Lung (tissue), 17 donors: ENCODE measurements at places on chromosomes 4 and X.

DNA sequence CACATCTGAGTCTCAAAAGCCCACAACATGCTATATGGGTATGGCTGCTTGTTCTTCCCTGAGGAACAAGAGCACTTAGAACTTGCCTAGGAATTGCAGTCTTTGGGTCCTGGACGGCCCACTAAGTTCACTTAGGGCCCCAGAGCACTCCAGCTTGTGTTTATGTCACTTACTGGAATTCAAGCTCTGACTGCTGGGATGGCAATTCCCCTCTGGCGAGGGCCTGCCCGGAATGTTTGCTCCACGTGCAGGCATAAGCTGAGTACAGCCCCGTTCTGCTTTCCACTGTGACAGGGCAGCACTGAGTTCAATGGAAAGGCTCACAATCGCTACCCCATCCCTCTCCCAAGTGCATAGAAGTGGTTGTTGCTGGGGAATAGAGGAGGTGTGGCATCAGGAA lies 25.9 kb upstream of the RASSF6 start:
- DNase-seq = no peak

DNA sequence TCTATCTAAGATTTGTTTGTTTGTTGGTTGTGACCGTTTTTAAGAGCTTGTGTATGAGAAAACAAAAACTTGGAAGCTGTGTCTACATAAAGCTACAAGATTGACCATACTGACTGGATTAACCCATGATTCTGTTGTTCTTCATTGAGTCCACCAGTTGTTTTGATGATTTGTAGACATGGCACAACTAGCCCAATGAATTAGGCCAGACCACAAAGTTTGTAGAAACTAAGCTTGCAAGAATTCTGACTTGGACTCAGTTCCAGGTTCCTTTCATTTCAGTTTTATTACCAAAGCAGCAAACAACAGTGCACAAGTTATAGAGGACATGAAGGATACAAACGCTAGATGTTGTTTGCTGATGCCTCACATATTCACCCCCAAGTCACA lies 119.3 kb downstream of the RASGEF1B start:
- no peak for DNase-seq

DNA sequence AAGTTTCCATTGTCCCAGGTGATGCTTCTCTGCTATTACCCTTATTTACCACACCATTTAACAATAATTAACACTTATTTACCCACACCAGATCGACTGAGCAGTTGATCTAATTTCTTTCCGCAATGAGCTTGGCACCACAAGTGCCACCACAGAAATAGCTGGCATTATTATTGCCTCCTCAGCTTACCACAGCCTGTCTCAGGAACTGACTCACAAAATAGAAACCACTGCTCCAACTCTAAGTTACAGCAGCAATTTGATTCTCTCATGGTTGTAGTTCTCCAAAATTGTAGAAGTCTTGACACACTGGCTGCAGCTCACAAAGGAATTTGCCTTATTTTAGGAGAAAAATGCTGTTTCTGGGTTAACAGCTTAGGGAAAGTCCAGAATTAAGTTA lies 22.5 kb downstream of the ZNF721 start:
- no peak for DNase-seq

DNA sequence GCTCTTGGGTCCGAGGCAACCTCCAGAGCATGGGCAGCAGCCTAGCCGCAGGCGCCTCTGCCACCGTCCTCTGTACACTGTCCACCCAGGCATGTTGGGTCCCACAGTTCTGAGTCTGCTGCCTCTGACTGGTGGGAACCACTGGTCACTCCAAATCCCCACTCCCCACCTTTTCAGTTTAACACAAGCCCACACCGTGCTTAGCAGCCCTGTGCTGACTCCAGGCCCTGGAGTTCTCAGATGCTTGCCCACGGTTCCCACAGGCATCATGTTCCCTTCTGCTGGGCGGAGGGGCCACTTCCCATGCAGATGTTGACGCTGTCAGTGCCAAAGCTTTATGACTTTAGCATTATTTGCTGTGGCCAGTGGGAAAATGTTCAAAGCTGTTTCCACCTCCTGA lies 104.5 kb downstream of the SCD5 start:
- DNase-seq = no peak

GRCh38 chr4:73901031-73901430 lies 31.8 kb downstream of the CXCL1 start:
- no peak for DNase-seq

- no peak for DNase-seq
Measured at GRCh38 chrX:117120700-117121099, 657.9 kb upstream of the CT83 start.

DNA sequence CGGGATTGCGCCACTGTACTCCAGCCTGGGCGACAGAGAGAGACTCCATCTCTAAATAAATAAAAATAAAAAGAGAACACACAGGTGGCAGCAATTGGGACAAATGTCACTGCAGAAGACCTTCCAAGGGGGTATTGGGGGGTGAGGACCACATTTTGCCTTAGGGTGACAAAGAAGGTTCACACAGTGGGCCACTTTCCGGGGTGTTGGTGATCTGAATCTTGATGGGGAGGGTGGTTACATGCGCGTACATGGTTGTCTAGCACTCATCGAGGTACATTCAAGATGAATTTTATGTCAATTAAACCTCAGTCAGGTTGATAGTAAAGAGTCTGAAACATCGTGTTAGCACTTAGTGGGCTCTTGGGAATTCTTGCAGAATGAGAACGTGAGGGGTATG lies 20.5 kb upstream of the TMSB4X start:
- DNase-seq = no peak

- no peak for DNase-seq
Measured at GRCh38 chr4:96063639-96064038, 223.7 kb downstream of the PDHA2 start.

DNA sequence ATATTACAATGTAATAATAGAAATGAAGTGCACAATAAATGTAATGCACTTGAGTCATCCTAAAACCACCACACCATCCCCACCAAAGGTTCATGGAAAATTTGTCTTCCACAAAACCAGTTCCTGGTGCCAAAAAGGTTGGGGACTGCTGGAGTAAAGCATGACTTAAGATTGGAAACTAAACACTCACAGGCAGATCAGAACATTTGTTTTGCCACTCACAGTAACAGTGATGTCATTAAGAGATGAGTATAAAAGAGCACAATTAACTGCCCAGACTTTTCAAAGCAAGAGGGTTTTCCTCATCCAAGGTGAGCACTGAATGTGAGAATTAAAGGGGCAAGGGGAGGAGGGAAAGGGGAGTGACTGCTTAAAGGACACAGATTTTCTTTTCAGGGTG lies 35.6 kb downstream of the MAP7D3 start:
- no peak for DNase-seq

- no peak for DNase-seq
Measured at GRCh38 chr4:32503241-32503640, 1783.1 kb downstream of the PCDH7 start.

- DNase-seq = no peak
Measured at GRCh38 chr4:128462103-128462783, 174.6 kb upstream of the PGRMC2 start.

GRCh38 chr4:185395238-185395955 lies at the start of gene LRP2BP:
TSS of gene LRP2BP (minus strand) at chr4:185395924. CDS start at chr4:185378186, 17,738 bp downstream.
- DNase-seq = peak; percentile 96

GRCh38 chr4:159159611-159160010 lies 56.7 kb downstream of the RAPGEF2 start:
- DNase-seq = peak; percentile 27

DNA sequence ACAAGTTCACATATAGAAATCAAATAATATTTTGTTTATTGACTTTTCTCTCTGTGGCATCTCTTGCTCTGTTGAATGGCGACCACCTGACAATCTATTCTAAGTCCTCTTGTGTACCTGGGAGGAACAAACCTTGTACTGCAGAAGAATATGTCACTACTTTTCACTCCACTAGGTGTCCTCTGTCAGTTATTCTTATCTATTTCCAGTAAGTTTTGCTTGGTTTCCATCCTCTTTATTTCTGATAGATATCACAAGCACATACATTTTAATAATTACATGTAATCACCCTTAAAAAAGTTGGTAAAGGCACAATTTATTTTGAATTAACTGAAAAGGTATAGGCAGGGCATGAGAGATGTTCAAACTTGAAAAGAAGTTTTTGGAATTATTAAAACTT lies 238.4 kb downstream of the SNCA start:
- DNase-seq = peak; percentile 6

DNA sequence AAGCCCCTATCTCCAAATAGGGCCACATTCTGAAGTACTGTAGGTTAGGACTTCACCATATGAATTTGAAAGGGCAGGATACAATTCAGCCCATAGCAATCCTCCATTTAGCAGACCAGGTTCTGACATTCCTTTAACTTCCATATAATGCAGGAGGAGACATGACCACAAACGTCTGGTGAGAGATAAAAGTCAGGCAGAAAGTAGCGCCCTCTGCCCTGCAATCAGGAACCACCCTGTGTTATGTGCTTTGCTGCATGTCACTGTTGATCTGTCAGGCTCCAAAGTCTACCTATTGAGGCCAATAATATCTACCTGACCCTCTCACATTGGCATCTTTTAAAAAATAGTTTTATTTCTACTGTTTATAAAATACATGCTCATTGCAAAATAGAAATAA lies 30.2 kb upstream of the SEPSECS start:
- no peak for DNase-seq

GRCh38 chr4:123846561-123846960 lies 450.0 kb downstream of the SPRY1 start:
- DNase-seq = no peak

- DNase-seq = no peak
Measured at GRCh38 chrX:151982222-151982621, 7.7 kb upstream of the GABRE start.

DNA sequence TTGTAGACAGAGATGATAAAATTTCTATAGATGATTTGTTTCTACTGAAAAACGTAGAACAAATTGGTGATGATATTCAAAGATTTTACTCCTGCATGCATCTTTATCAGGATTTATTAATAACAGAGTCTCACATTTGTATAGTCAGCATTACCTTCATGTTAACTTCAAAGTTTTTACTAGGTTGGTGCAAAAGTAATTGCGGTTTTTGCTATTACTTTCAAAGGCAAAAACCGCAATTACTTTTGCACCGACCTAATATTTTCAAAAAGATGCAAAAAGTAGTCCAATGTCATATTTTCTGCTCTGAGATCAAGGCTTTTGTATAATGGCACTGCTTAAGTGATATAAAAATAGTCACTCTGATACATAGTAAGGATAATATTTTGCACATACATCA lies 536.4 kb upstream of the ADGRL3 start:
- DNase-seq = no peak

DNA sequence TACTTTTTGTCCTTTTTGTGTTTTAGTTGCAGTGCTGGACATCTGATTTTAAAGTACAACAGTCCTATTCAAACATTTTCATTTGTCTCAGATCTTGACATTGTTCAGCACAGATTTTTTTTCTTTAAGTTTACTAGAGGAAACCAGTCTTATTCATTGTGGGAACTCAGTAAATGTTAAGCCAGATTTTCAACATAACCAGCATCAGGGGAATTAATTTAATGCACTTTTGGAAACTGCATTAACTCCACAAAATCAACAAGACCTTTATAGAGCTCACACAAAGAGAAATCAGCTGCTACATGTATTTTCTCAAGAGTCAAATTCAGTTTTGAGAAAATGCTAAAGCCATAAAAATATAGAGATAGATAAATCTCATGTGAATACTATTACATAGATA lies 9.9 kb downstream of the CPE start:
- no peak for DNase-seq

DNA sequence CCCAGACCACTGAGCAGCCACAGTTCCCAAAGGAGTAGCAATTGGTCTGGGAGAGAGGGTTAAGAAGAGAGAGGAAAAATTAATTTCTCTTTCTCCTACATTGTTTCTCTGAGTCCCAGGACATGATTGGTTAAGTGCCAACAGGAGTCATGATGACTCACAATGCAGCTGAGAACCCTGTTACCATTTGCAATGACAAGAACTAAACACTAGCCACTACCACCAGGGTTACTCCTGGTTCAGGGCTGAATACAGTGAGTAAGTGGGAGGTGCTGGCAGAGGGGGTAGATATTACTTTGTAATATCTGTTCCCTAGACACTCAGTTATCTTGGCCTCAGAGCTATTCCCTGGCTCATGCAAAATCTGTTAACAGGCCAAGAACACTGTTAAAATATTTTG lies 18.0 kb downstream of the ETDC start:
- DNase-seq = no peak

DNA sequence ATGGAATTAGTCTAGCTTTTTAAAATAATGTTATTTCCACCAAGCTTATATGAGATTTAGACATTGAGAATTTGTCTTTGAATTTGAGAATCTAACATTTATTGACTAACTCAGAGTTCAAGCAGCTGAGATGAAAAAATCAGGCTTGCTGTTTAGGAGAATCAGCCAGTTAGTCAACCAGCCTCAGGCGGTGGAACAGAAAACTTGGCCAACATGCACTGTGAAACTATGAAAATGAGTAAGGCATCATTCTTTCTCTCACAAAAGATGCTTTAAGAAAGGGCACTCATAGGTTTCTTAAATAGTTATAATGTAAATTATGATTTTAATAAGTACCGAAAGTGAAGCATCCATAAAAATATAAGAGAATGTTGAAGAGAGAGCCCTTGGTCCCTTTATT lies 84.2 kb downstream of the NFKB1 start:
- no peak for DNase-seq

- DNase-seq = no peak
Measured at GRCh38 chrX:111376897-111377578, 35.0 kb downstream of the DCX start.
